ENCODE measurements at places on chromosomes 3 and 15. TPM values are rescaled to one million over a fixed set of nuclear protein-coding genes. Genes with fewer than 3 reads are reported as not detected.
A peak's percentile ranks its signal among the peaks of the same experiment; 100 is the strongest.

DNA sequence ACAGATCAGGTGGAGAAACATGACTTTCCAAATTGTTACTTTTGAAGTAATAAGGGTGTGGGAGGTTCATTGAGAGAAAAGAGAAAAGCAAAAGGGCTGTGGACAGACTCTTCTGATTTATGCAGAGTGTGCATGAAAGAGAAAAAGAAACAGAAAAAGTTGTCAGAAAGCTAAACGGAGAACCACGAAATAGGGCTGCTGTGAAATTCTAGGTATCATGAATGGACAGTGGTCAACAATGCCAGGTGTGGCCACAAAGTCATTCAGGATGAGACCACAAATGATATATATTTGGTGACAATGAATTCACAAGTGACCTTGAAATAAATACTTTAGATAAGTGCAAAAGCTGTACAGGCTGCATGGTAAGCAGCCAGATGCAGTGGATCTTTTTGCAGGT lies 170.1 kb downstream of the IL5RA start:
- no peak for DNase-seq

DNA sequence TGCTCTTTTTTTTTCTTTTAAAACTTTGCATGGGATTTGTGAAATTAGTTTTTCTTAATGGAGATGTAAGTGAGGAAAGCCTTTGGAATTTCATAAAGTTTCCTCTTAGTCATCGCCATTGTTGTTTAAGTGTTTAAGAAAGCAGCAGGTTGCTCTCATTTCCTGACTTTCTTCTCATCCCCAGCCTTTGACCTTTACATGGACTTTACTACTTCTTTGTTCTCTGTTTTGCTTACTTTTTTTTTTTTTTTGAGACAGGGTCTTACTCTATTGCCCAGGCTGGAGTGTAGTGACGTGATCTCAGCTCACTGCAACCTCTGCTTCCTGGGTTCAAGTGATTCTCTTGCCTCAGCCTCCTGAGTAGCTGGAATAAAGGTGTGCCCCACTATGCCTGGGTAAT lies 38.6 kb downstream of the FBXL2 start:
- DNase-seq, result no peak

DNA sequence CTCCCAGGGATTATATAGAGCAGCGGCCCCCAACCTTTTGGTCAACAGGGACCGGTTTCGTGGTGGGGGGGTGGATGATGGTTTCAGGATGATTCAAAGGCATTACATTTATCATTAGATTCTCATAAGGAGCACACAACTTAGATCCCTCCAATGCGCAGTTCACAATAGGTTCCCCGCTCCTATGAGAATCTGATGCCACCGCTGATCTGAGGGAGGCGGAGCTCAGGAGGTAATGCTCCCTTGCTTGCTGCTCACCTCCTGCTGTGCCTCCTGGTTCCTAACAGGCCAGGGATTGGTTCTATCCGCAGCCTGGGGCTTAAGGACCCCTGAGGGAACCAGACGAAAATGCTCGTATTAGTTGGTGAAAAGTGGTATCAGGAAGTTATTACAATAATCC lies 1.3 kb upstream of the HACD2 start:
- DNase-seq, result peak; percentile 18

GRCh38 chr15:43896543-43896942 lies 69.7 kb downstream of the WDR76 start:
- DNase-seq, result no peak

GRCh38 chr3:140113996-140114788 lies 179.2 kb downstream of the CLSTN2 start:
- DNase-seq, result no peak

DNA sequence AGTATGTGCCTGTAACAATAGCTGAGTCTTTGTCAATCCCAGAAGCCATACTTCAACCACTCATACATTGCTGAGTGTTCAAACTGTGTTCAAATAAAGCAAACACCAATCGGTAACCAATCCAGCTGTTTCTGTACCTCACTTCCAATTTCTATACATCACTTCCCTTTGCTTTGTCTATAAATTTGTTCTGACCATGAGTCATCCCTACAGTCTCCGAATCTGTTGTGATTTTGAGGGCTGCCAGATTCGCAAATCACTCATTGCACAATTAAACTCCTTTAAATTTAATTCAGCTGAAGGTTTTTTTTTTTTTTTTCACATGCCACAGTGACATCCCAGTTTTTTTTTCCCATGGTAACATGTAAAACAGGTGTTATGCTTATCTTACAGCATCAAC lies 870.3 kb downstream of the NAALADL2 start:
- DNase-seq, result no peak

DNA sequence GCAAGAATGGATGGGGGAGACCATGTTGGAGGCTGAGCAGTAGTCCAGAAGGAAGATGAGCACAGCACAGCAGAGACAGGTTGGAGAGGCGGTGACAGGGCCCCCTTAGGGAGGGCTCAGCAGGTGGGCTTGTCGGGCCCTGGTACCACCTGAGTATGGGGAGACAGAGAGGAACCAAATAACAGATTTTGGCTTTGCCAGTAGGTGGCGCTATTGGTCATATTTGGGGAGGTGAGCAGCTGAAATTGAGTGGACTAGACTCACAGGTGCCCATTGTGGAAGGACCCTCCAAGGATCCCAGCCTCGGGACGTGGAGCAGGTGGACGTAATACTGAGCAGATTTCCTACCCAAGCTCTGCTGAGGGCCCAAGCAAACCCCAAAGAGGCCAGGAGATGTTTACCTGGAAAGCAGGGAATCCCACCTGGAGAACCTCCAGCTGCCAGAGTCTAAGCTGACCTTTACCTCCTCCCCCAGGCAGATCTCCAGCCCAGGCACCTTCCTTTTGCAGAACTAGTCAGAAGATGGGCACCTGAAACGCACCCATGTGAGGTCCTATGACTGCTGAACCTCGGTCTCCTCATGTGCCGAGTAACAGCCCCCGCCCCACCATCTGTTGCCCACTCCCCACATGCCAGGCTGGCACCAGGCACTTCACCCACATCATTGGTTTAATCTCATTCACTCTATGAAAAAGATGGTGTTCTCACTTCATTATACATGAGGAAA lies 24.6 kb upstream of the CORO2B start:
- DNase-seq, result peak; percentile 67

DNA sequence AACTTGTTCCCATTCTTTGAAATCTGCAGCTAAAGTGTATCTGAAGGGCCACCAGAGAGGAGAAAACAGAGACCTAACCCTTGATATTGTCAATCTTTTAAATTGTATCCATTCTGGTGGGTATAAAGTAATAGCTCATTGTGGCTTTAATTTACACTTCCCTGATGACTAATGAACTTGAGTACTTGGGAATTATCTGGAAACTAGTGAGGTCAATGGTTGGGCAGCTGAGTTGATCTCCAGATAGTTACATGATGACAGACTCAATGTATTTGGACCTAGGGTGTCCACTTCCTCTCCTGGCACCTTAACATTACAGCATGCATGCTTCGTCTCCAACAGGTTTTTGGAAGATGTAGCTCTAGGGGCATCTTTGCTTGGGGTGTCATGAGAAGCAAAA lies 195.2 kb downstream of the PDCD6IP start:
- DNase-seq, result no peak

- no peak for DNase-seq
These were observed 21.6 kb downstream of the SPTSSB start for GRCh38 chr3:161349529-161350312.

- no peak for DNase-seq
These were observed 14.4 kb downstream of the FBLN2 start for GRCh38 chr3:13563321-13563720.

- no peak for DNase-seq
These were observed 45.3 kb downstream of the ILDR1 start for GRCh38 chr3:121976727-121977126.

DNA sequence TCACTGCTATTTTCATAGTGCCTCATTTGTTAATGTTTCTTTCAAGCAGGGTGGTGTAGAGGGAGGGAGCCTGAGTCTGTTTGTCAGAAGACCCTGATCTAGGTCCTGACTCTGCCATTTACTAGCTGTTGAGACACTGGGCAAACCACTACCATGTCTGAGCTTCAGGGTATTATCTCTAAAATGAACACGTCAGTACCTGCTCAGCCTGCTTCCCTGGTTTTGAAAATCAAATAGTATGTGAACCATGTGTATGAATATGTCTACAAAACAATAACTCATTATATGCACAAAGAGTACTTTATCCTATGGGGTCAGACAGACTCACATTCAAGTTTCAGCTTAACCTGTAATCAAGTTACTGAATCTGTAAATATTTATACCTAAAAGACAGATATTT lies 25.1 kb downstream of the SYNPR start:
- no peak for DNase-seq

GRCh38 chr15:87118435-87118834 lies 1038.8 kb downstream of the AGBL1 start:
- no peak for DNase-seq

DNA sequence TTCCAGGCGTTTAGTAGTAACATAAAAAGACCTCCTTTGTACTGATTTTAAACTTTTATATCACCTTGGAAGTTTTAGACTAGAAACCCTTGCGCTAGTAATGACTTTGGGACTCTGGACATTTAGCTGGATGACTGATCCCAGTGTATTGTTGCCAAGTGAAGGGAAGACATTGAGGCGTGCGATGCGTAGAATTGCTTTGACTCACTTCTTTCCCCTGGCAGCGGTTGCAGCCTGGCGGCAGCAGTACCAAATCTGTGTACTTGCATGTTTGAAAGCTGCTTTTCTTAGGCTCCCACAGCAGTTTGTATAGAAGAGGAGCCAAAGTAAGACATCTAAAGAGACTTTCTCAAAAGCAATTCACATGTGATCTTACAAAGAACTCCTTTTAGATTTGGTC lies 151.6 kb downstream of the BBX start:
- no peak for DNase-seq

GRCh38 chr3:111260878-111261277 lies 189.3 kb downstream of the NECTIN3 start:
- no peak for DNase-seq

DNA sequence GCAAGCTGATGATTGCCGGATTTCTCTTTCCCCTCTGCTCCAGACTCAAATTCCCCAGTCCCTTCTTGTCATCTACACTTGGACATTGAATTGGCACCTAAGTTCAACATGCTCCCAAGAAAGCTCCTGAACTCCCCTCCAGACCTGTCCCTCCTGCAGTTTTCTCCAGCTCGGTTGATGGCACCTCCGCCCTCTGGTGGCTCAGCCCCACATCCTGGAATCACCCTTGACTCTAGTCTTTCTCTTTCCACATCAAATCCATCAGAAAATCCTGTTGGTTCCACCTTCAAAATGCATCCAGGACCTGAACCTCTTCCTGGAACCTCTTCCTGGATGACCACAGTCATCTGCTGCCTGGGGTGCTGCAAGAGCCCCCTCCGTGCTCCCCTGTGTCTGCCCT lies 60.1 kb downstream of the RASGRF1 start:
- DNase-seq, result no peak

DNA sequence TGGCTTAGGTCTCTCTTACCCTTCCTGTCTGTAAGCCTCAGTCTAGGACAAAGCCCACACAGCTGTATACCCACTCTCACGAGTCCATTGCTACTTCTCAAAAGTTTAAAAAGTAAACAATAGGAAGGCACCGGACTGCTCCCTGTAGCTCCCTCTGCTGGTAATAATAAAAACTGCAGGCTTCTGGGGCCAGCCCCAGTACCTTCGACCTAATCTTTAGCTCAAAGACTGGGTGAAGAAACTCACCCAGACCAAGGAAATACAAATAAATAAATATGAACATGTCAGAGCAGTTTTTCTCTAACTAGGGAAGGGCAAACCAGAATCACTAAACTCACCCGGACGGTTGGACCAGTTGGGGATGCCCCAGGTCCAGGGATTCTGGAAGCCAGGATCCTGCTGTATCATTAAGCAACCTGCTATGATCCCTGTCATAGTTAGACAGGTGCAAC lies 5.0 kb downstream of the FAM219B start:
- peak; percentile 17 for DNase-seq

DNA sequence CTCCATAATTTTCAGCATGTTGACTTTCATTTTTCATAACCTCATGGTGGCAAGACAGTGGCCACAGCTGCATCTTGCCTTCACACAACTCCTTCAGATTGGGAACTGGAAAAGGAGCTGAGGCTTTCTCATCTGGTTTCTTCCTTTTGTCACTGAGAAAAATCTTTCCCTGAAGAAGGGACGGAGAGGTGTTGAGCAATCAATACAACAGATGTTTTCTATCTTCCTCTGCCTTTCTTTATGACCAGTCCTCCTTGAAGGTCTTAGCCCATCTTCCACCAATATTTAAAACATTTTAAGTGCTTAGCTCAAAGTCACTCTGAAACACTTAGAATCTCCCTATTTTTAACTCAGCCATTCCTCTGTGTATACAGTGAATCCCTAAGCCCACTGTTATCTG lies 11.9 kb downstream of the ZNF660 start:
- no peak for DNase-seq

DNA sequence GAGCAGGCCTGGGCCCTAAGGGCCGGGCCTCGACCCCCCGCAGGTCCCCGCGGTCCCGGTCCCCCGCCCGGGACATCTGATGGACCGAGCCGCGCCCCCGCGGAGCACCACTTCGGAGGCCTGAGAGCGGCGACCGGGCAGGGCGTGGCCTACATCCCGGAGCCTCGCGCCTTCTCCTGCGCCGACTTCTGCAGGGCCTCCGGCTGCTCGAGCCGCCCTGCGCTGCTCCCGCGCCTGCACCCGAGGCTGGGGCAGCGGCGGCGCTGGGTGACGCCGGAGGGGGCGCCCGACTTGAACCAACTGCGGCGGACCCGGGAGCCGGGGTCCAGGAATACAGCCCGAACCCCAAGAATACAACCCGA lies 14.9 kb upstream of the GP9 start:
- no peak for DNase-seq

DNA sequence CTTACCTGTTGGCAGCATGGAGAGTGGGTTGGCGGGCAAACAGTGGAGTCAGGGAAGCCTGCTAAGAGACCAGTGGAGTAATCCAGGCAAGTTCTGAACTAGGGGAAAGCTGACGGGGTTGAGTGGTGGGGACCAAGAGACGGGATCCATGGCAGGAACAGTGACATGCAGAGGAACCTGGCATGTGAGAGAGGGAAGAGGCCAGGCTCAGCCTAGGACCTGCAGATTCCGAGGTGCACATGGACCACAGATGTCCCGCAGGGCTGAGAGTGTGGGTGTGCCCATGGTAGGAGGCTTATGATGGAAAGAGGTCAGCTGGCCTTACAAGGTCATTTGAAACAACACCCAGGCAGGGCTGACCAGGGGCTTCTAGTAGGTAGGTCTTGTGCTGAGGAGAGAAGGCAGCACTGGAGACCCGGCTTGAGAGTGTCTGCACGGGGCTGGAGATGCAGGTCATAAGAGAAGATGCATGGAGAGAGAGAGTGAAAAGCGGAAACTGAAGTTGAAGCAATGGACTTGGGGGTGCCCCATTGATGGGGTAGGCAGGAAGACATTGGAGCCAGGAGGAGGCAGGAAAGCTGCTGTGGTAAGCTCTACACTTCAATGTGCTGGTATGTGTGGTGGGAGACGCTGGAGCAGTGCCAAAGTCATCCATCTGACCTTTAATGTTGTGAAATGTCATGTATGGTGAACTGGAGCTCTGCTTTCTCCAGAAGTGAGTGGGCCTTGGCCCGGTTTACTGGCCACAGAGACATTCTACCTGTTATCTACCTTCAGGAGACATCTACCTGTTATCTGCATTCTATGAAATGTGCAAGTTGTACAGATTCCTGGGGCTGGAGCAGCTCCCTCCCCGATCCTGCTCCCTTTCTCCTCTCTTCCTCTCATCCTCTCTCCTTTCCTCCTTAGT lies 4.6 kb downstream of the SPSB4 start:
- no peak for DNase-seq

GRCh38 chr3:14920536-14920935 lies 26.8 kb upstream of the NR2C2 start:
- no peak for DNase-seq

The COL8A1 gene
- 6.8 TPM for polyA plus RNA-seq

The IL12A gene
- 0.73 TPM for polyA plus RNA-seq

The TRH gene
- 0.51 TPM for polyA plus RNA-seq

The GATA2 gene
- 47.2 TPM for polyA plus RNA-seq

The ZNF774 gene
- polyA plus RNA-seq, result 4.1 TPM

The TRIM59 gene
- 14.3 TPM for polyA plus RNA-seq

The FEZF2 gene
- polyA plus RNA-seq, result not detected

The TGM5 gene
- polyA plus RNA-seq, result not detected

All from right renal pelvis (tissue), 4 donors.